ENCODE measurements at places on chromosomes 6 and 20.

- DNase-seq, result no peak
These were observed 5.4 kb downstream of the VNN2 start for GRCh38 chr6:132752255-132752654.

GRCh38 chr6:68447112-68447511 is 188.0 kb upstream of the ADGRB3 start:
- DNase-seq, result no peak

GRCh38 chr6:12301018-12301417 is 10.9 kb downstream of the EDN1 start:
- DNase-seq, result no peak

GRCh38 chr6:167817729-167818128 is 9.0 kb upstream of the AFDN start:
- DNase-seq, result no peak

DNA sequence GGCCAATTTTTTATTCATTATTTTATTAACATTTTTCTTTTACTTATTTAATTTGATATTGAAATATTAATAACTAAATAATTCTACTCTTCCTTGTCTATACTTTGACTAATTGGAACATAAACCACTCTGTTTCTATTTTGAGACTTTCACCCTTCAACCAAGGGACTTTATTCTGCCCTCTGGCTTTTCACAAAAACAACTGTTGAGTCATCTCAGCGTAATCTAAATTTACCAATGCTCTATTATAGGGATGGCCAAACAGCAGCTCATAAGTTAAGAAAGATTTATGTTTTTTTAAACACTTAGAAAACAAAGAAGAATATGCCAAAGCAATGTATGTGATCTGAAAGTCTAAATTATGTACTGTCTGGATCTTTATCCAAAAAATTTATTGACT is 46.7 kb downstream of the DOP1A start:
- DNase-seq, result no peak

GRCh38 chr6:167793421-167793820 is 33.3 kb upstream of the AFDN start:
- no peak for DNase-seq

DNA sequence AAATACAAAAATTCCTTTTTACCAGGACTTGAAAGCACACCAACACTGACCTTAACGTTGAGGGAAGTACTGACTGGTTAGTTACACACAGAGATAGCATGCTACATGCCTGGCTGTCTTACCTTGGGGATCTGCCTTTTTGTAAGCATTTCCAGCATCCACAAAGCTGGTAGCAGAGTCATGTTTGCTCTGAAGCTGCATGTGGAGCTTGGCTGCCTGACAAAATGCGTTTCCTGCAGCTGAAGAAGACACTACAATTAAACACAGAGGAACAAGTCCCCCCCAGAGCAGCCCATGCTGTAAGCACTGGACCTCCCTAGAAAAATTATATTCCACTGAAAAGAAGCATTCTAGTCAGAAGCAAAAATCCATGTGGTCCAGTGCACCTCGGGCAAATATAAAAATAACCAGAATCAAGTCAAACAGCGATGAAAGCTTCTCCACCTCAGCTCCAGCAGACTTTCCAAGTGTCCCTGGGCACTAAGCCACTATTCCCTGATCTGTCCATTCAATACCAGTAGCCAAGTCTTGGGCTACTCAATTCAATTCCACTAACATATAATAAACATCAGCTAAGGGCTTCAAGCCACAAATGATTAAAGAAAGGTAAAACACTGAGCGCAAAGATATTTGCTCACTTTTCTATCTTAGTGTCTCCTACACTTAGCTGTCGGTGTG is 24.2 kb downstream of the NAPB start:
- no peak for DNase-seq

DNA sequence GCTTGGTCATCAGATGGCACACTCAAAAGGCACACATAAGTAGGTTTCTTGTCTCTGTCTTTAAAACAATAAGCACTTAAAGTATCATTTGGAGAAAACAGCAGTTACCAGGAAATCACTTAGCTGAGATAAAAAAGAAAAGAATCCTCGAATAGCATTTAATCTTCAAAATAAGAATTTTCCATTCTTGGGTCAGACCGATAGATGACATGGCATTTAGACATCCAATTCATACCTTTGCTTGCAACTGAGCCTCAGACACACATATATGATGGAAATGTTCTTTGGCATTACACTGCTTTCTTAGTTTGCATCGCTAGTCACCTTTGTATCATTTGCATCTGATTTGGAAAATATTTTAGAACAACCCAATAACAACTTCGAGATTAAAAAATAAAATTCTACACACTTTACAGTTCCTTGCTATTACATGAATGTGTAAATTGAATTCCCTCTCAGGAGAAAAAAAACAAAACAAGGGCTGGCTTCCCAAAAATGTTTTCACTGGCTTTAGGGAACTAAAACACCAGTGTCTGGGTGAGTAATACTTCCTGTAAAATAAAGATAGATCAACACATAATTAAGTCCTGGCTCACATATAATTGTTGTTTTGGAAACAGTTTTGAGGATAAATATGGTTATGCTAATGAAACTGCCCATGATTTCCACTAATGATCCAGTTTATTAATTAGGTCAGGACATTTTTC is 1.3 kb upstream of the RNF217 start:
- no peak for DNase-seq

DNA sequence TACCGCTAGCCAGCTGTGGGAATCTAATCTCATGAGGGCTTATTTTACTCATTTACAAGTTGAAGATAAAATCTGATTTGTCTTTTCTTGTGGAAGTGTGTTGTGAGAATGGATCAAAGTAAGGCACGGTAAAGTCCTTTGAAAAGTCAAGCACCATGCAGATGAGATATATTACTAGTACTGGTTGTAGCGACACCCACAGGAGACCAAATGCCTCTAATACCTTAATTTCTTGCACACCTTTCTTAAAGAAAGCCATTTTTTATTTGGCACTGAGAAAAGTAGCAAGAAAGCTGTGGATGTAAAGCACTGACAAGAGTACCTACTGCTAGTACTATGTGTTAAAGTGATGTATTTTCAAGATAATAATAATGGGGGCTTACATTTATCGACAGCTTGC is 191.0 kb upstream of the MMS22L start:
- DNase-seq, result no peak

DNA sequence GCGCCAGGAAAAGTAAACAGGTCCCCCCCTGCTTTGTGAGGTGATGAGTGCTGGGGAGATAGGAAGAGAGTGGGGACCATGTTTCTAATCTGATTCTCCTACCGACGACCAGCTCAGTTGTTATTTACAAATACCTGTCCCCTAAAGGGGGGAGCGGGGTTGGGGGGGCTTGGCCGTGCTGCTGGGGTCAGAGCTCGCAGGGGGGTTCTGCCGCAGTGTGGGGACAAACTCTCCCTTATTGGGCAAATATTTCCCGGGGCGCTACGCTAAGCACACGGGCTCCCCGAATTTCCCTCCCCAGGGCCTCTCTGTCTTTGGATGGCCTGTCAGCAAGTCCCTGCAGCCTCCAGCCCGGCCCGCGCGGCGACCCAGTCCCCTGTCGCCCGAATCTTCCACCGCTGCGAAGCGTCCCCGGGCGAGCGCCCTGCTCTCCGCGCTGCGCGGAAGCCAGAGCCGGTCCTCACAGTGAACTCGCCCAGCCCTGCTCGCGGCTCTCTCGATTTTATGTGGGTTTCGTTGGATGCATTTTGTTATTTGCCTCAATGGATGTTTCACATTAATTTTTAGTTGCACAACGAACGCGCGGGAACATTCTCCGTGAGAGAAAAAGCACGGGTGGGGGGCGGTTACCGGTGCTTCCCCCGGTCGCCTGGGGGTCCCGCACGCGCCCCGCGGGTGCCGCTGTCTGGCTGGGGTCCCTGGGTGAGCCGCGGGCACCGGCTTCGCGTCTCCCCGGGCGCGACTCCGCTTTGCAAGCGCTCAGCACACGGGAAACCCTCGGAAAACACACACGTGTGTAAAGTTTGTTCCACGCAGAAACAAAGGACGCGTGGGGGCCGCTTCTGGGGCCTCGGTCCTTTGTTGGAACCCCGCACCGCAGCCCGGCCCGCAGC is 1.5 kb upstream of the STX16 start:
- DNase-seq, result no peak

DNA sequence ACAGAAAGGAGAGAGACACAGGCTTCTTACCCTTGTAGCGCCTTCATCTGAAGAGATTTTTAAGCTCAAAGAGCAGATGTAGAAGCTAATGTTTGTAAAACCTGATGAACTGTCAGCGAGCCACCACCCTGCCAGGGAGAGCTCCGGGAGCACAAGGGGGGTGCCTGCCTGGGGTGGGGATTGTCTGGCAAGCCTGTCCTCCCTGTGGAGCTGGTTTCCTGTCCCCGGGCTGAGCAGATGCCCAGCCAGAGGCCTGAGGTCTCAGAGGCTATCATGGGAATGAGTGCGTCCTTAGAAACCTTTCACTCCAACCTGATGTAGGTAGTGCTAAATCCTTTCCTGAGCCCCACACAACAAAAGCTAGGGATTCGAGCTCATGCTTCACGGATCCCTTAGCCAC is 41.9 kb upstream of the NR2E1 start:
- no peak for DNase-seq

GRCh38 chr6:1906609-1907008 is 296.9 kb downstream of the FOXC1 start:
- DNase-seq, result no peak

GRCh38 chr6:28589234-28589956 is 63.7 kb downstream of the GPX5 start:
- DNase-seq, result no peak

GRCh38 chr6:134477991-134478635 is 160.2 kb upstream of the SGK1 start:
- no peak for DNase-seq
